CD4-positive, alpha-beta T cell treated with Interferon gamma for 1 hour (primary cell): ENCODE measurements at places on chromosomes 5 and 9.
A peak's percentile ranks its signal among the peaks of the same experiment; 100 is the strongest.

DNA sequence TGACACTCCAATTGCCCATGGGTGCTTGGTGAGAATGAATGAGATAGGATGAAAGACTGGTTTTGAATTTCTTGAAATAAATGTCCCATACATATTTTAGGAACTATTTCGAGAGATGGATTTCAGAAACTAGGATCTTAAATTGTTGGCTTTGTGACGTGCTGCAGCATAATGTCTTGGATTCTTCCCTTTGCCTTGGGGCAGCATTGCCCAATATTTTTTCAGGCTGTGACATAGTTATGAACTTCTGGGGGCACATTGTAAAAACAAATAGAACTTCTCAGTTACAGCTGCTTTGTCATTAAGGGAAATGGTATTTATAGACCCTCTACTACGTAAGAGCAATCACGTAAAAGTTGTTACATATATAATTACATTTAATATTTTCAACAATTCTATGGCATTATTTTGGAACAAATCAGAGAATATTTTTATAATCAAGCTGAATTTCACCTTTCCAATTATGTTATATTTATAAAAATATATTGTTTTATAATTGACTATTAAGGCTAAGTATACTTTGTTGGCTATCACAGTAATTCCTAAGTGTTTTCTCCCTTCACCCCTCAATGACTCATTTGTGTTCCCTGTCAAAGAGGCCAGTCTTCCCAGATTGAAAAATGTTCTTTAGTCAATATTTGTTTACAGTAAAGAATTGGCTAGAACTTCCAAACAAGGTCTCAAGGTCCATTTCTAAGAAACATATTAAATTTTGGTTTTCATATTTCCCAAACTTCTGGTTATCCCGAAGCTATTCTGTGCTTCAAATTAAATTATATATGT lies 1388.3 kb upstream of the ACO1 start:
- DNase-seq, result no peak

DNA sequence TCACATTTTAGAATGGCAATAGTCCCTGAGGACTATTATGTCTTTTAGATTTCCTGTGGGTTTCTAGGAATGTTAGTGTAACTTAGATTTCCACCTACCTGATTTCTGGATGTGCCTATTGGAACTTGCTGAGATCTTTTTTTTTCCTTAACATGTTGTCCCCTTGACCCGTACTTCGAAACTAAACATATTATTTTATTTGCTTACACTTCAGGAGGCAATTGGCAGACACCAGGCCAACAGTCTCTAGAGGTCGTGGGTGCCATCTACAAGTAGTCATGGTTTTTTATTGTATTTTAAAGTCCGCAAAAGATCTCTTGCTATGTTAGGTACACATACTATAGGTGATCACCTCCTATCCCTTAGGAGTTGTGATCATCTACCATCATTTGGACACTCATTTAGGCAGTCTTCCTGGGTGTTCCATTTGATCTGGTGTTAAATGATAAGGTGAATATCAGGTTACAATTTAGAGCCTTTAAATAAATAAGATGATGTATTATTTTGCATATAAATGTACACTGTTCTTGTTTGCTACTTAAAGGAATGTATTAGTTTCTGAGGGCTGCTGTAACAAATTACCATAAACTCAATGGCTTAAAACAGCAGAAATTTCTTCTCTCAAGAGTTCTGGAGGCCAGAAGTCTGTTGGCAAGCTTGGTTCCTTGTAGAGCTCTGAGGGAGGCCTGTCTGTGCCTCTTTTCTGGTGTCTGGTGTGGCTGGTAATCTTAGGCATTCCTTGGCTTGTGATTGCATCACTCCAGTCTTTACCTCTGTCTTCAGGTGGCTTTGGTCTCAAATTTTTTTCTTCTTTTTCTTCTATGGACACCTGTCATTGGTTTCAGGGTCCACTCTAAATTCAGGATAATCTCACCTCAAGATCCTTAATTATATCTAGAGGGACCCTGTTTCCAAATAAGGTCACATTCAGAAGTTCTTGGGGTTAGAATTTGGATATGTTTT lies 64.8 kb downstream of the ZCCHC7 start:
- no peak for DNase-seq

GRCh38 chr5:8961956-8962355 lies 583.9 kb downstream of the SEMA5A start:
- no peak for DNase-seq

- peak; percentile 1 for DNase-seq
Observed at GRCh38 chr9:124613849-124614248, 106.7 kb upstream of the NR5A1 start.

GRCh38 chr9:125913551-125913950 lies 166.4 kb downstream of the PBX3 start:
- no peak for DNase-seq

- peak; percentile 9 for DNase-seq
Observed at GRCh38 chr5:72510610-72511181, 3.5 kb upstream of the ZNF366 start.

GRCh38 chr9:129283705-129284606 lies 105.9 kb upstream of the IER5L start:
- no peak for DNase-seq

DNA sequence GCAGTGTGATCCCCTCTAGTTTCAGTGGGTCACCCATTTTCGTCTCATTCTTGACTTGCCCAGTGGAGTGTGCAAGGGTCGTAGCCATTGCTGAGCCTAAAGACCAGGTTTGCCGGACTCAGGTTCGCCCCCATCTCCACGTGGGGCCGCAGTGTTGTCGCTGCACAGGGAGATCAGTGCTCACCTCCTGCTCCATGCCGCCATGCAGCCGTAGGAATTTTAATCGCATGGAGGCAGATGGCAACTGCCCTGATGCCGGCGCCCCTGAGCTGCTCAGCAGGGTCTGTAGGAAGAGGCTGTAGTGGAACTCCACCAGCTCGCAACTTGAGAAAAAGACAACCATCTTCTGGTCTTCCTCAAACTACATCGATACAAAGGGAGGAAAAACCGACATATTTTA lies 24.1 kb downstream of the DDX31 start:
- DNase-seq, result no peak
